ENCODE measurements at places on chromosomes 1 and 21. TPM values are rescaled to one million over a fixed set of nuclear protein-coding genes. Genes with fewer than 3 reads are reported as not detected.

Gene TARBP1
- total RNA-seq, result 99.0 TPM

Gene OR6N1
- total RNA-seq, result not detected

Gene MORC3
- 43.6 TPM for total RNA-seq

DNA sequence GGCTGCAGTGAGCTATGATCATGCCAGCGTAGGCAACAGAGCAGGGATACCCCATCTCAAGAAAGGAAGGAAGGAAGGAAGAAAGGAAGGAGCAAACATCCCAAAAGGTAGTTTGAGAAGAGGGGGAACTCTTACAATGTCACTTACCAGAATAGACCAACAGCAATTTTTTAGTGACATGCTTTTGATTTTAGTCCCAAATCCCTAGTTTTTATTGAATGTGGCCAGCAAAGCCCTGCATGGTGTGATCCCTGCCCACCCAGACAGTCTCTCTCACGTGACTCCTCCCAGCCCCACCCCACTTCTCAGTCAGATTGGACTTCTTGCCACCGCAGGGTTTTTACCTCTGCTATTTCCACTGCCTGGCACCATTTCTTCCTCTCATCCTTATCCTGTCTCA is 39.8 kb upstream of the HNRNPU start:
- no peak for DNase-seq

DNA sequence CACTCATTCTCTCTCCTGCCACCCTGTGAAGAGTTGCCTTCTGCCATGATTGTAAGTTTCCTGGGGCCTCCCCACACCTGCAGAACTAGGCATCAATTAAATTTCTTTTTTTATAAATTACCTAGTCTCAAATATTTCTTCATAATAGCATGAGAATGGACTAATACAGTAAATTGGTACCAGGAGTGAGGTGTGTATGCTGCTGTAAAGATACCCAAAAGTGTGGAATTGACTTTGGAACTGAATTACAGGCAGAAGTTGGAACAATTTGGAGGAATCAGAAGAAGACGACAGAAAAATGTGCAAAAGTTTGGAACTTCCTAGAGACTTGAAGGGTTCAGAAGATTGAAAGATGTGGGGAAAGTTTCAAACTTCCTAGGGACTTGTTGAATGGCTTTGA is 308.1 kb upstream of the TMPRSS15 start:
- no peak for DNase-seq

DNA sequence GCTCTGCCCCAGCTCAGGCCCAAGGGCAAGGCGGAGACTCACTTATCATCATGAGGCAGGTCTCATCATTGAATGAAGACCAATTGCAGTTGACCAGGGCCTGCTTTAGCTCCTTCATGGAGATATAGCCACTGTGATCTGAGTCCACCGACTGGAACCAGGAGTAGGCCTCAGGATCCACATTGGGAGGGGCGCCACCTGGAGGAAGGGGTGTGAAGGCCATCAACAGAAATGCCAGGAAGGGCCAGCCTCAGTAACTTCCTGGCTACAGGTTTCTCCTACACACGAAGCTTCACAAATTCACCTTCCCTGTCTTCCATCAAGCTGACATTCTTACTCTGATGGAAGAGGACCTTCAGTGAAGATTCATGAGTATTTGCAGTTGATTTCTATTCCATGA is 11.6 kb downstream of the PEF1 start:
- peak; percentile 39 for DNase-seq

GRCh38 chr1:26536081-26536480 is 6.5 kb downstream of the RPS6KA1 start:
- no peak for DNase-seq

- peak; percentile 73 for DNase-seq
Measured at GRCh38 chr1:231934797-231935196, 308.2 kb downstream of the DISC1 start.

DNA sequence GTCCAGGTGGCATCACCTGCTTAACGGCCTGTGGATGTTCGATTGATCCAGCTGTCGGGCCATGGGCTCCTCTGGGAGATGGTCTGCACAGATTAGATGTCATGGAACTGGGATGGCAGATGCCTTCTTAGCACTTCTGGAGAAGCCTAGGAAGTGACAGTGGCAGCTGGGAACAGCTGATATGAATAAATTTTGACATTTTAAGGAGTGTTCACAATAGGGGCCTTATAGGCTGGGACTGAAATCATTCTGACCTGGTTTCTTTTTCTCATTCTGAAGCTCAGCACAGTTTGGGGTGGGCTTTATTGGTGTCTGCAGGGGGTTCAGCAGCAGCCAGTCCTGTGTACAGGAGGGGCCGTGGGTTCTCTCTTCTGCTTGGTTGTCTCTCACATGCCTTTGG is 175.3 kb downstream of the CACNA1E start:
- no peak for DNase-seq
